ENCODE measurements at places on chromosomes 12 and 14.

GRCh38 chr12:95319694-95320331 lies 102.2 kb downstream of the VEZT start:
- no peak for DNase-seq

DNA sequence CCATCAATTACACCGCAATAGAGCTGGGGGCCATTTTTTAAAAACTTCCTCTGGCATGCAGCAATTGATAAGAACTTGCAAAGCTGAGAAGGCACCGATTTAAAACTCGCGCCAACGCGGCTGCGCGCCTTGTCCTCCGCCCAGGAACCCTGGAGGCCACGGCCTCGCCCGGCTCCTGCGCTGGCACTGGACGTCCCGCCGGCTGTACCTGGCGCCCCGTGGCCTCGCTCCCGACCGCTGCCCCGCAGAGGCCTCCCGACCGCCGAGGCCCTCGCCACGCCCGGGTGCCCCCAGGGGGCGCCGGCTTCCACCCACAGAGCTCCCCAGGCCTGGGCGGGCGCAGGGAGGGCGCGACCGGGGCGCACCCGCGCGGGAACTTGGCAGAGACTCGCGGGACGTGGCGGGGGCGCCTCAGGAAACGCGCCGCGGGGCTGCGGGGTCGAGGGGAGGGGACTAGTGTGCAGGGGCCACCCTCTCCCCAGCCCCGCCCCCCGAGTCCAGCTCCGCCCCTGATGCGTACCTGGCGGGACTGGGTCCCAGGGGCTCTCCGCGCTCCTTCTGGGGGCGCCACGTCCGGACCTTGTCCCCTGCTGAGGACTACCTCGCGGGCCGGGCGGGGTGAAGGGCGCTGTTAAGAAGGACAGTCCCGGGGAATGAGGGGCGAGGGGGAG lies 65.7 kb downstream of the TNFAIP2 start:
- DNase-seq: no peak

DNA sequence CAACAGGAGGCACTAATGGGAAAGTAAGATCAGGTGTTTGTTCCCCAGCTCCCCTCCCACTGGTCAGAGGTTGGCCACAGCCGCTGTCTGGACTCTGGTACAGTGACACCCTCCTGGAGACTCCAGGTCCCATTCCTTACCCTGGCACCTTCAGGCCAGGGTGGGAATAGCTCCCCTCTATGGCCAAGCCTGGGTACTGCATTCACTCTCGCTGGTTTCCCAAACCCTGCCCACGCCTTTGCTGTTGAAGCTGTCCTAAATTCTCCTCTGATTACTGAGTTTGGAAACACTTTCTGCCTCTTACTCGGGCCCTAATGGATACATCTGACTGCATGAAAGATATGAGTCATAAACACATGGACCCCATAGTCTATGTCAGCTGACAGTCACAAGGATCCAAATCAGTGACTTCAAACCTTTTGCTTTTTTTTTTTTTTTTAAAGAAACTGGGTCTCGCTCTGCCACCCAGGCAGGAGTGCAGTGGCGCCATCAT lies 17.9 kb downstream of the HRK start:
- no peak for DNase-seq

DNA sequence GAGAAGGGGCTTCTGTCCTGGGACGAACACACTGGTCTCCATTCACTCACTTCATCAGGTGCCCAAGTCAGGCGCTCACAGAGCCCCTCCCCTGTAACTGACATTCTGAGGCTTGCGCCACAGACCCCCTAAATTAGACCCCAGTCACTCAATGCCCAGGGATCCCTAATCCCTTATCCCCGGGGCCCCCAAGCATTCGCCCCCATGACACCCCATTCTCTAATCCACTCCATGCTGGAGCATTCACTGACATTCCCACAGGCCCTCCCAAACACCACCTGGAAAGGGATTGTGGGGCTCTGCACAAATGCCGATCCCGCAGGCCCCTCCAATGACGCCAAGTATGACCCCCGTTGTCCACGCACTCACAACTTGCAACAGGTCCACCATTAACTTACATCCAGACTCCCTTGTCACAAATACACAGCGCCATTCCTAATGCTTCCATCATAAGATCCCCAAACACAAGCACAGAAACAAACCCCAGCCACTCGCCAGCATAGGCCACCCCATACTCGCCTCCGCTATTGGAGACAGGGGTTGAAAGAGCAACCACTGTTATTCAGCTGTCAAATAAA lies 1.5 kb downstream of the ZNF605 start:
- no peak for DNase-seq

DNA sequence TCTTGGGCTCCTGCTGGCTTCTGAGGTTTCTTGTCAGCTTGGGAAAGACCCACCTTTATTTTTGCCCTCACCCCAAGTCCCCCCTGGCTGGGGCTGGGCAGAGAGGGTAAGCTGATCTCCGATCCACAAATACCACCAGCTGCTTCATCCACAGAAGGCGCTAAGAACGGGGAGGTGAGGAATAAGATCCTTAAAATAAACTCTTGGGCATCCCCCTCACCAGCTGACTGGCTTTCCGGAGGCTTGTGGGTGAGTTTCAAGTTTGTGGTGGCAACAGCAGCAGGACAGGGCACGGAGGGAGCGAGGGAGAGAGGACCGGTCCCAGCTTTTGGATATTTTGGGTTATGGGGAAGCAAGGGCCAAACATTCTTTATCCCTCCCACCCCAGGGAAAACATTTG lies 20.8 kb upstream of the HSPB8 start:
- DNase-seq: no peak

- DNase-seq: no peak
Observed at GRCh38 chr12:78580296-78580695, 284.3 kb upstream of the SYT1 start.

DNA sequence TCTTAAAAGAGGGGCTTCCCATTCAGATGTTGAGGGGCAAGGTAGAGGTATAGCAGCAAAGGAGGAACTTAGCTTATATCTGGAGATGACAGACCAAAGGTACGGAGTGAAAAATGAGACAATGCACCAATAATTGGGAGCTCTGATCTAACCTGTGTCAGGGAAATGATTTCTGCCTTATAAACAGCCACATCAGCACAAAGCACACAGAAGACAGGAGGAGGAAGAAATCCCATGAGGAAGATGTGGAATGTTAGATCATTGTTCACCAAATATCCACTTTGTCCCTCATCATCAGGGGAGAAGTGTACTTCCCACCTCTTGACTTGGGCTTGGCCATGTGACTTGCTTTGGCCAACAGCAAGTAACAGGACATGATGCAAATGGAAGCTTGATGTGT lies 93.7 kb upstream of the WSCD2 start:
- DNase-seq: no peak

GRCh38 chr14:57576498-57576897 lies 82.8 kb upstream of the CCDC198 start:
- DNase-seq: no peak

- no peak for DNase-seq
Observed at GRCh38 chr12:123126294-123127181, 24.4 kb downstream of the PITPNM2 start.

DNA sequence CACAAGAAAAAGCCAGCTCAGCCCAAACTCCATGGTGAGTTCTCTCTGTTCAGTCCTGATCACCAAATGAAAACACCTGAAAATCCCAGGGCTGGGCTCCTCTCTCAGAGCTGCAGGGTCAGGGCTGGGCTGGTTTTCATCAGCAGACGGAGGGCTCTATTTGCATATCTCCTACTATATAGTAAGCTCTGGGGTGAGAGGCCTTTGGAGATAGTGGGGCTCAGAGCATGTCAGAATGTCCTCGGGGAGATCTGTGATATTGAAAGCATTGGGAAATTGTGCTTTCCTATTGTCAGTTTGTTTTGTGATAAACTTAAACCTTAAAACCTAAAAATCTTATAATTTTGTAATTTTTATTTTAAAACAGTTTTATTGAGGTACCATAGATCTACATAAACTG lies 742.6 kb downstream of the TMEM121 start:
- no peak for DNase-seq

DNA sequence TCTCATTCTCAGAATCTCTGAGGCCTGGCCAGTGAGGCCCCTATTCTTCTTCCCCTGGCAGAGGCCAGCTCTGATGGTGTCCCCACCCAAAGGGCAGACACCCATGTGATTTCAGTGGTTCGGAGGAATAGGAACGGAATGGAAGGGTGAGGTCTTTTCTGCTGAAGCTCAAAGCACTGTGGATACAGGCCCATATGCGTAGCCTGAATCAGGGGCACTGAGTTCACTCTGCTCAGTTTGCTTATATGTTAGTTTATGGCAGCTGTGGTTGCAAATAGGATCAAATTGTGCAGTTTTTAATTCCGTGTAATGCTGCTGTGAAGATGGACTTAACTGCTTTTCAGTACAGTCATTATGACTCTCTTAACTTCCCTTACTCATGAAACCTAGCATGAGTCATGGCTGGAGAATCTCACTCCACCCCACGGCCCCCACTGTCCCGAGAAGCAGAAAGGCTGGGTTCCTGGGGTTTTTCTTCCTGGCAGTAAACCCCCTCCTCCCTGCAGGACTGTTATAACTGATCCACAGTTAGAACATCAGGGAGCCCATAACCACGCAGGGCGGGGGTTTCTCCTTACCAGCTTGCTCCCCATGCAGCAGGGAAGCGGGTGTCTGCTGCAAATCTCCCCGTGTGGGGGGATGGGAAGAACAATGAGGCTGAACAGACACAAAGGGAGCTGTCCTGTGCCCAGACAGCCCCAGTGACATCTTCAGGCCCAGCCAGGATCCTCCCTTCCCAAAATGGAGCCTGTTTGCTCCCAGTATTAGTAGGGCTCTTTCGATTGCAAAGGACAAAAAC lies 122.7 kb downstream of the SLC38A6 start:
- no peak for DNase-seq

- DNase-seq: peak; percentile 21
Observed at GRCh38 chr14:28608443-28608842, 158.1 kb upstream of the FOXG1 start.

DNA sequence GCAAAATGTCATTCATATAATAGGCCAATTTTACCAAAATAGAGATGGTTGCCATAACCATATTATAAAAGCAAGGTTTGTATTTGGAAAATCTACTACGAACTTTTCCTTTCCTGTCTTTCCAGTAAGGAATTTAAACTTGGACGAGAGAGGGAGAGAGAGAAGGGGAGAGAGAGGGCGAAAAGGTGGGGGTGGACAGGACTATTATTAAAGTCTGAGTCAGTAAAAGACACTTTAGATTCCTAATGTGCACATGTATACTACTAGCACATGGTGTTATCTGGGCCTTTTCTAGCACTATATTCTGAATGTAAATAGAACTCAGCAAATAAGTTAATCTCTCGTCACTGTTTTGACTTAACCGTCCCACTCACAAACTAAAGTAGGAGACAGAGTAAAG lies 30.4 kb upstream of the FBLN5 start:
- no peak for DNase-seq

- DNase-seq: no peak
Observed at GRCh38 chr12:82124711-82125380, 233.3 kb downstream of the CCDC59 start.

DNA sequence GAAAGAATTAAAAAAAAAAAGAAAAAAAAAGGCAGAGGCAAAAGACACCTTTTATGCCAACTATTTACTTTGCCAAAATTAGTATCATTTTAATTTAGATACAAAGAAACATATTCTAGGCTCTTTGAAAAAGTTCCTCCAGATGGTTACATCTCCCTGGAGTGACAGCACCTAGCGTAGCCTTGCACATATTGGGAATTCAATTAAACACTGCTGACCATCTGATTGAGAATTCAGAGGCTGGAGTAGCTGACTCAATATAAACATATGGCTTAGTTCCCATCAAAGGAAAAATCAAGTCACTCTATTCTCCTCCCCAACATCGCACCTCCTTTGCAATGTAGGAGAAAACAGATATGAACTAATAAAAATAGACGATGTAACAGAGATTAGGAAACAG lies 36.4 kb downstream of the ANKS1B start:
- DNase-seq: no peak

DNA sequence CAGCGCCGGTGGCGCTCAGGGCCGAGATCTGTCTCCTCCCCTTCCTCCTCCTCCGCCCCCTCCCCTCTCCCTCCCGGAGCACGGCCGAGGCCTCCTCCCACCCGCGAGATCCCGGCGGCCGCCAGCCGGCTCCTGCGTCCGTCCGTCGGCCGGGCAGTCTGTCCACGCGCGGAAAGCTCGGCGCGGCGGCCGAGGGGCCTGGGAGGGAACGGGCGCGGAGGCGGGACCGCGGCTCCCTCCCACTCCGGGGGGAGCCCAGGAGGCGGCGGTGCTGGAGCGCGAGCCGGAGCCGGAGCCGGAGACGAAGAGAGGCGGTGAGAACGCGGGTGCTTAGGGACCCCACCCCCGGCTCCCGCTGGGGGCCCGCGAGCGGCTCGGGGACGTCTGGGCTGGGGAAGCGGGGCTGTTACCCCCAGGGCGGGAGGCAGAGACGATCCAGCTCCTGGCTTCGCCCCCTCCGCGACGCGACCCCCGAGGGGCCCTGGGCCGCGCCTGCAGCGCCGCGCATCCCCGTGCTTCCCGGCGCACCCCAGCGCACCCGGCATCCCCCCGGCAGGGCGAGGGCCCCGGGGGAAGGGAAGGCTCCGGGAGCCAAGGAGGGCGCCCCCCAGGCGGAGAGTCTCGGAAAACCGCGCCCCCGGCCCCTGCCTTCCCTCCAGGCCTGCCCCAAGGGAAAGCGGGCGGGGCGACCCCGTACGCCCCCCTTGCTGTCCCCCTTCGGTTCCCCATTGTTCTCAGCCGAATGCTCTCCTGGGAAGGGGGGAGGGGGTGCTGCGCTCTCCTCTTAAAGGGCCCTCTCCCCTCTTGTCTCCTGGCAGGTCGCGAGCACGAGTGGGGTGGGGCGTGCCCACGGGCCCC lies at the start of gene DTX1:
DTX1 (plus strand) TSS at position 100 of the 858 bp plus-strand sequence. CDS start 1,463 bp downstream, outside the sequence.
- DNase-seq: peak; percentile 28

- DNase-seq: no peak
Observed at GRCh38 chr12:57764662-57765002, 2.2 kb downstream of the CYP27B1 start.

DNA sequence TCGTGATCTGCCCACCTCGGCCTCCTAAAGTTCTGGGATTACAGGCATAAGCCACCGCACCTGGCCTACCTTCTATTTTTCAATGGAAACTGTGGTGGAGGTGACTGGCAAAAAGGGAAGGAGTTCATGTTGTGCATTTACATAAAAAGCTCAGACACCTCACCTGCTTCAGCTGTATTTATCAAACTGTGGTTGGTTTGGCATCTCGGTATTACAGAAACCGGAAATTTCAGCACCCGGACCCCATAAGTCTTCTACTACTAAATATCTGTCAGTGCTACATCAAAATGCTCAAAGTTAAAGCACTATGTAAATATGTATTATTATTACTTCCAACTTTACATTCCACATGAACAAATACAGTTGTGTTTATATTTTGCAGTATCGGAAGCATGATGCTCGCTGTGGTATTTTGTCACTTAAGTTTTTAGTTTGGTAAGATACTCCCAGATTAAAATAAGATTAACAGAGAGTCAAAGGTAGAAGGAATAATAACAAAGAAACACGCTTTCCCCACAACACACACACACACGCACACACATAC lies 95.4 kb downstream of the ITPR2 start:
- no peak for DNase-seq
